ENCODE measurements at places on chromosomes 5 and 9.

DNA sequence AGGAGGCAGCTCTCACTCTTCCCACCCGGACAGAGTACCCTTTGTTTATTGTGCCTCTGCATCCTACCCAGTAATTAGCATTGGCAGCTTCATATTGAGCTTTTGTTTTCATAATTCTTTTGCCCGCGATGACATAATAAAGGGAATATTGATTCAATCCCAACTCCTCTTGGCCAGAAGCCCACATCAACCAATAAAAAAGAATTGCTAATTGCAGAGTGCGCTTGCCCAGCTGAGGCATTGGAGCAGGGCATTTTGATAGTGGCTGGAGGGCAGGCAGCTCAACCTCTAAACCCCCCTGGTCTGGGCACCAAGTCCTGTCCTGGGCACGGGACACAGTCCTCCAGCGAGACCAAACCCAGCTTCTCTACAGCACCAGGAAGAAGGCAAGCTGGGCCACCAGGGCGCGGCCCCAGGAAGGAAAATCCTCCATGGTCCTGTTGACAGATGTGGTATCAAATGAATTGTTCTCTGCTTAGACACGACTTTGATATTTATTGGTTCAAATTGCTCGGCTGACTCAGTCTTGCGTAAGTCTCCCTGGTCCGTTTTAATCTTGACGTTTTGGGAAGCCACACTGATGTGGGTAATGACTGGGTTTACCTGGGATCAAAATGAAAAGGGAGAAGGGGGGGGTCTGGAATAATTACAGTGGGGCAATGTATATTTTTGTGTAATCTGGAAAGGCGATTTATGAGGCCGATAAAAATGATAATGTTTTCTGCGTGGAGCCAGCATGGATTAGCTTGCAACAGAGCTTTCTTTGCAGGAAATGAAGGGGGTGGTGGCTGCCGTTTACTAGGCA, 220.7 kb upstream of the MSX2 start:
- DNase-seq: no peak

GRCh38 chr9:75041041-75041440, 12.9 kb upstream of the CARNMT1 start:
- DNase-seq: no peak

GRCh38 chr5:54159153-54159892, 151.1 kb downstream of the ARL15 start:
- DNase-seq: peak; percentile 18

DNA sequence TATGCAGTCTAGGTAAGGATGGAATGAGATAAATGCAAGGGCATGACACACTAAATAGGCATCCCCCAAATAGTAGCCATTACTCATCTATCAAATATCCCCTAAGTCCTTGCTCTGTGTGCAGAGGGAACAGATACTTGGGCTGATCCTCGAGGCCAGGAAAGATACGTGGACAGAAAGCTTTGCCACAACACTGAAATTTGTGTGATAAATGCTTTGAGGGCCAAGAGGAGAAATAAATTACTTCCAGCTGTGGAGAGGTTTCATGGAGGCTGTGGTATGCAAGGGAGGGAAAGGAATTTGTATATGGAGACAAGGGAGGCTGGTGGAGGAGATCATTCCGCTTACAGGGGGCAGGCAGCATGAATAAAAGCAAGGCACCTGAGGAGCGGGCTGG, 18.5 kb downstream of the ATOX1 start:
- DNase-seq: peak; percentile 53

DNA sequence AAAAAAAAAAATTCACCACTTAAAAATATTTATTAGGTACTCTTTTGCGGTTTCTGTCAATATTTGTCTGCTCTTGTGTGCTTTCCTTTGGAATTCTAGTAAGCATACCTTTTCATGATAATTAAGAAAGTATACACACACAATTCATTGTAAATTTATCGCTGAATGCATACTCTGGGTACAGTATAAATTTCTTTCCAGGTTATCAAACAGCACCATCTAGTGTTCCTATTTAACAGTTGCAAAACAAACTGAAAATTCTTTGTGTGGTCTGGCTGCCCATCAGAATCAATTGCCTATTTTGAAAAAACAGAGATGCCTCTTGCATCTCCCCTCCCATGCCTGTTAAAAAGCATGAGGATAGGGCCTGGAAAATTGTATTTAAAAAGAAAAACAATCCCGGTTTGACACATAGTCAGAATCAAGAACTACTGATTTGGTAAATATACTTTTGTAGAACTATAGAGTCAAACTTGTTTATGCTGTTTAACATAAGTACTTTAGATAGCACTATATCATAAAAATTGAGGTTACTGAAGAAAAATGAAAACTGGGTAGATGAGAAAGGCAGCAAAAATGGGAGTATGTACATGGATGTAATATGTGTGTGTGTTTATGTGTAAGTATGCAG, 16.2 kb downstream of the PGGT1B start:
- peak; percentile 42 for DNase-seq

DNA sequence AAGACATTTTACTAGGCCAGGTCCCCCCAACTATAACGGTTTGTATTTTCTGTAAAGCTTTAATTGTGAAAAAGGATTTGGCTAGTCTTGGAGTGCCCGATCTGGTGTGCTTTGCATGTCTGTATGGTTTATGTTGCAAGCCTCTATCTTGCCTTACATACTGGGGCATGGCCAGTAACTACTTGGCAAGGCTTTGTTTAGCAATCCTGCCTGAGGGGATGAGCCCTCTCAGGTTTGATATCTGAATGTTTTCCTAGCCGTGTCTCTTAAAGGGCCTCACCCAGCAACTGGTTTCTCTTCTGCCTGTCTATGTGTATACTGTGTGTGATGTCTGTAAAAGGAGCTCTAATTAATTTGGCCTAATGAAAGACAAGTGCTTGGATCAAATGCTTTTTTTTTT, 61.3 kb upstream of the SPINK5 start:
- no peak for DNase-seq

DNA sequence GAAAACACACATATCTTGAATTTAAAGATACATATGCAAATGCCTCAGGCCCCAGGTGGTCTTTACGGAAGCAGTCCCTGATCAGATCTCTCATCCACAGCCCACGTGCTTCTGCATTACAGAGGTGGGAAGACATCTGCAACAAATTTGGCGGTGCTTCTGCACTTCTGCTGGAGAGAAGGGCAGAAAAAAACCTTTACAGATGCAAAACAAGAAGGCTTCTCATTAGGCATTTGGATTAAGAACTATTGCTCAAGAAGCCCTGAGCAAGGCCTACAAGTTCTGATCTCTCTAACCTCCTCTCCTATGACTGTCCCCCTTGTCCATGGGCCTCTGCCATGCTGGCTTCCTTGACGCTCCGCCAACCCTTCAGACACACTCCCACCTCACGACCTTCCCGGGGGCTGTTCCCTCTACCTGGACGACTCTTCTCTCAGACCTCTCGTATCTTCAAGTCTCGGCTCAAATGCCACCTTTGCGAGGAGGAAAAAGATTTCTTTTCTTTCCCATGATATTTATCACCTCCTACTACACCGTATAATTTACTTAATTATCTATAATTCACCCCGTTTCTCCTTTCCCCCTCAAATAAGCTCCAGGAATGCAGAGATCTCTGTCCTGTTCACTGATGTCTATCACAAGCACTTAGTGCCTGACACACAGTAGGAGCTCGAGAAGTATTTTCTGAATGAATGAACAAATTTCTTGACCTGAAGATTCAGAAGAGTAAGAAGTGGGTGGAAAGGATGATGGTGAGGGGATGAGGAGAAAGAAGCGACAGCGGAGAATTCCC, 1.1 kb downstream of the MTMR12 start:
- DNase-seq: no peak

GRCh38 chr5:97534166-97534565, 351.1 kb upstream of the RIOK2 start:
- DNase-seq: peak; percentile 54

DNA sequence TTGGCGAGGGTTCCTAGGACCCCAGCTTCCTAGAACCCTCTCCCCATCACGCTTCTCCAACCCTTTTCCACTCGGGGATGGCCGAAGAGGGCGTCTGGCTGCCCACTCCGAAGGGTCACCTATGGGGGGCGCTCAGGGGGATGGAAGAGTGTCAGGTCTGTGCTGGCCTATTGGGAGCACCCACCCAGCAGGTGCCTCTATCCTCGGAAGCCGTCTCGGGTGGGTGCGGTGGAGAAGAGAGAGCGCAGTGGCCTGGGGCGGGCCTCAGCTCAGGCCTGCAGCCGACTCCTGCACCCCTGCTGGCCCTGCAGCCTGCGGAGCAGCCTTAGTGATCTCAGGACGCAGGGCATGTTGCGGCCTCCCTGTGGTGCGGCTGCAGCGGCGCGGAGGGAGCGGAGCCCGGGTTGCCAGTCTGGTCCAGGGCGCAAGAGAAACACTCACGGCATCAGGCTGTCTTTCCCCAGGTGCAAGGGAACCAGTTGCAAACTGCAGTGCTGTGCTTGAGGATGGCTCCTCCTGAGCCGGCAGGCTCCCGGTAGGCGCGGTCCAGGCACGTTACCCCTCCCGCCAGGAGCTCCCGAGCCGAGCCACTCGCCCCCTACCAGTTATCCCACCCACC, 1.5 kb upstream of the IRX2 start:
- DNase-seq: no peak

GRCh38 chr5:7869474-7870136, 657 bp downstream of the MTRR start:
- DNase-seq: peak; percentile 19

- peak; percentile 46 for DNase-seq
These were observed 75.5 kb downstream of the MAPKAP1 start for GRCh38 chr9:125631391-125632085.

DNA sequence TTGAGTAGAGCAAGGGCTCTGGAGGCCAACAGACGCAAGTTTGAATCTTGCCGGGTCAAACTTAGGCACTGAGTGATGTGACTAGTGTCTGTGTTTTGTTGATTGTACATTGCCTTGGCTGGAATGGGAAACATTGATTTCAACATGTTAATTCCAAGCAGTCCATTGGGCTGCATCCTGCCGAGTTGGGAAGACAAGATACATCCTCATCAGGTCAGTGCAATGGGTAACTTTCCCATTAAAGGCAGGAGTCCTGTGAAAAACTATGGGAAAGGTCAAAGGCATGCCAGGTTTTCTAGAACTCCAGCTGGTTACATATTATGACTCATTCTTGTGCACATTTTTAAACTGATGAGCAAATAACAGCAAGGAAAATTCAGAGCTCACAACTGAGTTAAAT, 126.5 kb upstream of the ABCA1 start:
- no peak for DNase-seq

DNA sequence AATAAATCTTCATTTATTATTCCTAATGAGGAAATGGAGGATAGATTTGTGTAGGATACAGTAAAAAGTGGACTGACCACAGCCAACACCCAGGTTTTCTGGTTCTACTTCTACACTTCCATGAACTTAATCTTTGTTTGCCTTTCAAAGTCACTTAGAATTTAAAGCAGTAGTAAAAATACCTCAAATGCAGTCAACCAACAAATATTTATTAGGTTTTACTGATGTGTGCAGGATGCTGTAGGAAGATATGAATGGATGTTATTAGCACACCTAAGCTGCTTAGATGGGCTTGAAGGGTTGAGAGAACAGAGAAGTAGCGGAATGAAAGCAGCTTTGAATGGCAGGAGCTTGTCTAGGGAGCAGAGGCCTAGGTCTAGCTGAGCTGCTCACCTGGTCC, 201.1 kb downstream of the PALM2AKAP2 start:
- DNase-seq: no peak

GRCh38 chr9:91001146-91001611, 199.6 kb downstream of the SYK start:
- peak; percentile 20 for DNase-seq

GRCh38 chr5:43833961-43834360, 231.0 kb downstream of the NNT start:
- DNase-seq: no peak

DNA sequence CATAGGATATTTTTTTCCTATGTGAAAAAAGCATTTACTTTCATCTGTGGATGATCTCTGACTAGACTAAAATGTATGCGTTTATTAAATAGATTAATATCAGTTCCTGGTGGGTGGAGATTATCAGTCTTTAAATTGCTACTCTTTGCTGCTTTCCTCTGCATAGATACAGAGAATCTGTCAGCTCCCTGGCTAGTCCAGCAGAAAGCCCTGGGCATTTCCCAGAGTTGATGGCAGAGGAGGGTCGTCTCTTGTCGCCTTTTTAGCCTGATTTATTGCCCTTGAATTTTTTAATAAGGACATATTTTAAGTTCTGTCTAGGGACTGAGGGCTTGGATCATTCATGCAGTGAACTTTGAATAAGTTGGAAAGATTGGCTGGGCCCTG, 165.5 kb downstream of the CD180 start:
- no peak for DNase-seq

DNA sequence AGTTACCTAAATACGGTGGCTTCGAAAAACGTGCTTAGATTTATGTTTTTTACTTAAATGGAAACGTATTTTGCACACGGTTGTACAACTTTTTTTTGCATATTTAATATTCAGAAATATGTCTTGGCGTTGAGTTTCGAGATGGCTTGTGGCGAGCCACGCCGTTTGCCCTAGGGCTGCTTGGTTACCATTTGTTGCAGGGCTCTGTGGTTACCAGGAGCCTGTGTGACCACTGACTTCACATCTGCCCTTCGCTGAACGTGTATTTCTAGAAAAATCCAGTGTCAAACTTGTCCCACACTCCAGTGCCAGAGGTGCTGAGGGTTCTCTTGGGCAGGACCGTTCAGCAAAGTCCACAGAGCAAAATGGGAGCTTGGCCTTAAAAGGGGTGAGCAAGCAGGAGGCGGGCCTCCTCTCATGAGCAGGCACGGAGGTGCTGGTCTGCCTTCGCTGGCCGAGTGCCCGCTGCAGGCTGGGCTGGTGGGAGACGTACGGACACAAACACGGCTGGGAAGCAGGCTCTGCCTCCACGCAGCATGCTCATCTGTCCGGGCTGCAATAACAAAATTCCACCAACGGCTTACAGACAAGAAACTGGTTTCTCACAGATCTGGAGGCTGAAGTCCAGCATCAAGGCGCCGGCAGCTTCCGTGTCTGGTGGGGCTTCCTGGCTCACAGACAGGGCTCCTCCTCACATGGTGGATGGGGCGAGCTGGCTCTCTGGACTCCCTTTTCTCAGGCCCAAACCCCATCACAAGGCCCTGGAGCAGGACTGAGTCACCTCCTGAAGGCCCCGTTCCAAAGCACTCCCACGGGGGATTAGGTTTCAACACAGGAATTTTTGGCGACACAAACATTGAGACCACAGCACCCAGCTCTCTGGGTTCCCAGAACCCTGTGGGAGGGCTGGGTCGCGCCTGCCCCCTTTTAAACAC, 5.4 kb downstream of the MRPL36 start:
- DNase-seq: no peak

GRCh38 chr5:96247708-96248107, 185.3 kb downstream of the PCSK1 start:
- DNase-seq: no peak

DNA sequence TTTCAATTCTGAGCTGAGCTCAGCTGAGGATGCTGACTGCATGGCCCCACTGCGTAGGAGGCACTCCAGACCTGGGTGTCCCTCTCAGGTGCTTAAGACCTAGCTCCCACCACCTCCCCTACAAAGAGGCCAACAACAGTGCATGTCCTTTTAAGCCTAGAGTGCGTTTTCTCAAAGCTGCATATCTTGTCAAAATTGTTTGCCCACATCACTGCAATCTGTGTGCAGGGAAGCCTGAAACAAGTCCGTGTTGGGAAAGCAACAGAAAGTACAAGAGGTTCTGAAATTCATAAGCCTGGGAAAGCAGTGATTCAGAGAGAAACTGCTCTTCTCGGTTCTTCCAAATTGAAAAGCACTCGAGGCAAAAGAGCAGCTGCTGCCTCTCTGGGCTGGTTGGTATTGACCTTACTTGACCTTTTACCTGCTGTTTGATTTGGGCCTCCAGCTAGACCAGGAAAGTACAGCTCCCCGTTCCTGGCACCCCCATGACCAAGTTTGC, 238.4 kb downstream of the NR2F1-AS1 start:
- DNase-seq: no peak

All from iPS-NIHi11 (cell line).